Activated CD4-positive, alpha-beta T cell treated with anti-CD3 and anti-CD28 coated beads, Interleukin-2, amount 50 U/mL, for 48 hours (primary cell): ENCODE measurements at places on chromosomes 3 and 15.

DNA sequence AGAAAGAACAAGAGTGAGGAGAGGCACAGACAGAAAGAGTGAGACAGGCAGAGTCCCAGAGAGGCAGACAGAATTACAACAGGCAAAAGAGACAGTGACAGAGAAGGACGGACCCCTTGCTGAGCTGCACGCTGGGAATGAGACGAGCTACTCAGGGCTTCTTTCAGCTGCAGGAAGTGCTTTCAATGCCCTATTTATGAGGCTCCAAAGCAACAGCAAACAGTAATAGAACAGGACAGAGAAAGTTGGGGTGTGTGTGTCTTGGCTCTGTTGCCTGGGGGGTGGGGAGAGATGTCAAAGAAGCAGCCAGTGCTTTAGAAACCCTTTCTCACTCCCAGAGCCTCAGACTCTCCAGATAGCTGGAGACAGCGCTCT is 502 bp upstream of the TIMP4 start:
- no peak for DNase-seq

DNA sequence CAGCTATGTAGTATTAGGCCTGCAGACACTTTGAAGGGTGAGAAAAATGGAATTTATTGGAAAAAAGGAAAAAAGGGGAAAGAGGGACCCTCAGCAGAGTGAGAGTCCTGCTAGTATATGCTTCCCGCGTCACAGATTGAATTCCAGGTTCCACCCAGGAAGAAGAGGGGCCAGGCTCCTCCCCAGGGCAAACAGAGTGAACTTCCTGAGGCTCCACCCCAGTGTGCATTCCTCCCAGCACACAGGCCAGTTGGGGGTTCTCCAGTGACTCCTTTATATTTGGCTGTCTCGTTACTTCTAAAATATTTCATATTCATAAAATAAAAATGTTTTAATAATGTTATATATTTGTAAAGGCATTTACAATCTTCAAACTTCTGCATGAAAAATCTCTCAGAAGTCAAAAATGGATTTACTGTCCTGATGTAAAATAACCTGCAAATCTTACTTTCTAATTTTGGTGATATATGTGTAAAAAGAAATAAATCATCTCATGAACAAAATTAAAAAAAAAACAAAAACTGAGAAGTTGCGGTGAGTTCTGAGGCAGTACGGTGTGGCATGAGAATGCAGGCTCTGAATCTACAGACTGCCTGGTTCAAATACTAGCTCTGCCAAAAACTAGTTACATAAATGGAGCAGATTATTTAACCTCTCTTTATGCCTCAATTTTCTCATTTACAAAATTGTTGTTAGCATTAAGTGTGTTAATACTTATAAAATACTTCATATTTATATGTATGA is 175.8 kb upstream of the P2RY1 start:
- no peak for DNase-seq

- DNase-seq, result no peak
Observed at GRCh38 chr3:173096140-173096539, 44.9 kb downstream of the SPATA16 start.

DNA sequence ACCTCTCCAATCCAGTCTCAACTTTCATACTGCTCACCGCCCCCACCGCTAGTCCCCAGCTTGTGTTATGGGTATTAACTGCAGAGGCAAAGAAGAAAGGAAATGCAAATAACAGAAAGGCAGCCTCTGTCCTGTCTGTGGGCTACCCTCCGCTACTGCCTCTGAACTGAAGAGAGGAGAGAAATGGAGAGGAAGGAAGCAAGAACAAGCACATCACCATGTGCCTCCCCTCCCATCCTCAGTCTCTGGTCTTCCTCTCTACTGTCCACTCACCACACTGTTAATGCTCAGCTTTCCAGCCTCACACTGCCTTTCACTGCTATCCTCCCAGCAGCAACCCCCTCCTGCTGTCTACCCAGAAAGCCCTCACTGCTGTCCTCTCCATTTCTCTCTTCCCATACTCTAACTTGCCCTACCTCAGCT is 139.0 kb upstream of the SLC2A2 start:
- no peak for DNase-seq

DNA sequence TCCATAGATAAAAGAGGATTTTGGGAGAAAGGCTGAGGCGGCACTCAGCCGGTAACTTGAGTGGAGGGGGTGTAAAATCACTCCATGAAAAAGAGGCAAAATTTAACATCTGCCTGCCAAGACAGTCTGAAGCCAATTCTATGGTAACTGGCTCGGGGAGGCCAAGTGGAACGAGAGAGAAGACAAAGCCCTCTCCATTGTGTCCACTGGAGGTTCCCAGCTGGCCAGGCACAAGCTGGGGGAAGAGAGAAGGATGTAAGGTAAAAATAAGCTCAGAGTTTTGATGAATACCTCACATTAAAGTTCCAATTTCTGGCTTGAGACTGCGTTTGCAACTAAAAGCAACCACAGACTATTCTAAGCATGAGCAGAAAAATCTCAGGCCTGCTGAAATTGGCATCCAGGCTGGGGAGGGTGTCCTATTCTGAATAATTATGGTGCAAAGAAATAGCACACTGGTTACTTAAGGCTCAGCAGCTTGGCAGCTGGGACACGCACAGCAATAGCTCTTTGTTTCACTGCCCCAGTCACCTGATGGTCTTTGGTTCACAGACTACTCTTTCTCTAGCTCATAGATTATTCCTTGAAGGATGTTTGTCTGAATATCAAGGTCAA is 48.8 kb downstream of the CHRD start:
- no peak for DNase-seq

DNA sequence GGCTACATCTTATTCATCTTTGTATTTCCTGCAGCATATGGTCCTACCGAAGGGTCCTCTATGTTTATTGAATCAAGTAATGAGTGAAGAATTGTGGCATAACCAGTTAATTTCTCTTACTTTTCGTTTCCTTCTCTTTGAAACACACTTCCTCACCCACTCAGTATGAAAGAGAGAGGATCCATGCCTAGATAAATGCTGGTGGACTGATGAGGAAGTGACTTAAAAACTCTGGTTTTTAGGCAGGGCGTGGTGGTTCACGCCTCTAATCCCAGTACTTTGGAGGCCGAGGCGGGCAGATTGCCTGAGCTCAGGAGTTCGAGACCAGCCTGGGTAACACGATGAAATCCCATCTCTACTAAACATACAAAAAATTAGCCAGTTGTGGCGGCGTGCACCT is 2.2 kb upstream of the MB21D2 start:
- no peak for DNase-seq

DNA sequence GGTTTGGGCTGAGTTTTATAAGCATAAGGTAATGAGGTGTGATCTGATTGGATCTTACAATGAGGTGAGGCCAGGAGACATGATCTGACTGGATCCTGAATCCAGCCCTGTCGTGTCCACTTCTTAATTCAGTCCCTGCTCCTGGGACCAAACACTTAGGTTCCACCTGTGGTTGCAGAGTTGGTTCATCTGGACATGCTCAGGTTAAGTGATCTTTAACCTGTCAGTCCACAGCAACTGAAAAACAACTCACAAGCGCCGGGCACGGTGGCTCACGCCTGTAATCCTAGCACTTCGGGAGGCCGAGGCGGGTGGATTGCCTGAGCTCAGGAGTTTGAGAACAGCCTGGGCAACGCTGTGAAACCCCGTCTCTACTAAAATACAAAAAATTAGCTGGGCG is 679.3 kb upstream of the ALCAM start:
- DNase-seq, result no peak

- no peak for DNase-seq
Observed at GRCh38 chr15:34472947-34473346, 35.3 kb upstream of the GOLGA8A start.

- DNase-seq, result no peak
Observed at GRCh38 chr3:10781981-10782380, 34.0 kb upstream of the SLC6A11 start.

DNA sequence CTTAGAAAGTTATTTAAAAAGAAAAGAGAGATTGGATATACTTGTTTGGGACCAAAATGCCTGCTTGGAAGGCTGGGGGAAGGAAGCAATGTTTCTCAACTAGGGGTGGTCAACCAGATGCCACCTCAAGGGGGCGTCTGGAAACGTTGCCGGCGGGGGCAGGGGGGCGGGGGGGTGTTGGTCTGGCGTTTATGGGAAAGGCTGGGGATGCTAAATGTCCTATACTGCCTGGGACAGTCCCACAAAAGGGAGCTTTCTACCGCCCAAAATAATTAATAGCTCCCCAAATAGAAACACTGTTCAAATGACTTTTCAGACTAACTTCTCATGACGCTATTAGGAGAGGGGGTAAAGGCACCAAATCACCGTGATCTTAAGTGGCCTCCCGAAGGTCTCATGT is 2.2 kb downstream of the POLG start:
- no peak for DNase-seq

GRCh38 chr15:77839970-77840905 is 207.5 kb upstream of the LINGO1 start:
- no peak for DNase-seq

GRCh38 chr3:169034401-169034800 is 629.1 kb downstream of the MECOM start:
- DNase-seq, result no peak

- no peak for DNase-seq
Observed at GRCh38 chr3:124281453-124282316, 289.8 kb upstream of the ROPN1 start.

- DNase-seq, result no peak
Observed at GRCh38 chr3:61600195-61600594, 38.8 kb downstream of the PTPRG start.

DNA sequence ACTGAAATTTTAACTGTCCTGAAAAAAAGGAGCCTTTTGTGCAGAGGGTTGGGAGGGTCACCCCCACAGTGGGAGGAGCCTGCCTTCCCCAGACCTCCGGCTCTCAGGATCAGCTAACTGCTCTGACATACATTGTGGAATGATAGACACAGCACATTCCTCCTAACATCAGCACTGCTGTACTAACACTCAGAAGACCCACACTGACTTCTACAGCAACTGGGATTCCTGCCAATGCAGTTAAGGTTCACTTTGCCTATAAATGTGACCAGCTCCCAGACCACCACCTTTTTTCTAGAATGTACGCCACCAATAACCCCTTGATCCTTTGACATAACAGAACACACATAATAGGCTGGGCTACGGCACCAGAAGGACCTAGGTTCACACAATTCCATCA is 3.2 kb downstream of the CPEB1 start:
- DNase-seq, result no peak

- no peak for DNase-seq
Observed at GRCh38 chr3:112925560-112925959, 49.3 kb downstream of the CD200R1 start.

GRCh38 chr3:72811571-72811970 is 36.7 kb downstream of the SHQ1 start:
- DNase-seq, result no peak

- DNase-seq, result no peak
Observed at GRCh38 chr15:39153058-39153714, 427.7 kb upstream of the THBS1 start.
